Stimulated activated CD4-positive, alpha-beta T cell treated with anti-CD3 and anti-CD28 coated beads, Interleukin-1b, Interleukin-23, amount 100 ng/mL, for 1 hour (primary cell): ENCODE measurements at places on chromosomes 7 and 10.

DNA sequence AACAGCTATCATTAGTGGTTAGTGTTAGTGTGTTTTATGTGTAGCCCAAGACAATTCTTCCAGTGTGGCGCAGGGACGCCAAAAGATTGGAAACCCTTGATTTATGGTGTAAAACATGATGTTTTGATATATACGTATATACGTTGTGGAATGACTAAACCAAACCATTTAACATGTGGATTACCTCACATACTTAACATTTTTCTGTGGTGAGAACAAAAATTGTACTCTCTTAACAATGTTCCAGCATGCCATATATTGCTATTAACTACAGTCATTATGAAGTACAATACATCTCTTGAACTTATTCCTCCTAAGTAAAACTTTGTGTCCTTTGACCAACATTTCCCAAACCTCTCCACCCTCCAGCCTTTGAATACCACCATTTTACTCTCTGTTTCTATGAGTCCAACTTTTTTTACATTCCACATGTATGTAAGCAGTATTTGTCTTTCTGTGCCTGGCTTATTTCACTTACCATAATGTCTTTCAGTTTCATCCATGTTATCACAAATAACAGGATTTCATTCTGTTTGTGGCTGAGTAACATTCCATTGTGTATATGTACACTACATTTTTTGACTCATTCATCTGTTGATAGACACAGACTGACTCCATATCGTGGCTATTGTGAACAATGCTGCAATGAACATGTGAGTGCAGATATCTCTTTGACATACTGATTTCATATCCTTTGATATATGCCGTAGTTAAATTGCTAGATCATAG, 42.2 kb upstream of the MAGI2 start:
- no peak for DNase-seq

- DNase-seq = no peak
Observed at GRCh38 chr10:110860576-110861241, 11.0 kb upstream of the PDCD4 start.

DNA sequence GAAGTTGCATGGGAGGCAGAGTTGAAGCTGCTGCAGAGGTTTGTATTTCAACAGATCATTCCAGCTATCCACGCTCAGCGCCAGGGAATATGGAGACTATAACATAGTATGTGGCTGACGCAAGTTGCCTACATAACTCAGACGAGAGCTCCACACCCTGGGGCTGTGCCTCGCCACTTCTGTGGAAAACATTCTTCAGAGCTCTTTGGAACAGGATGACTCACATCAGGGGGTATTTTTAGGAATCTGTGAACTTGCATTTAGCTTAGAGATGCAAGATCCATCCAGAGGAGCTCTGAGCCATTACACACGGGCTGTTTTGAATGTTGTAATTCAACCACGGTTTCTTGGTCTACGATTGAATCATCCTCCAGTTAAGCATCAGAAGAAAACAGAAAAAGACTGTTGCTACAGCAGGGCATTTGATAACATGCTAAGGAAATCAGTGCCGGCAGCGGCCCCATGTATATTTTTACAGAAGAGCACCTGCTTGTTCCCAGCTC, 481.5 kb upstream of the AKR1E2 start:
- no peak for DNase-seq

DNA sequence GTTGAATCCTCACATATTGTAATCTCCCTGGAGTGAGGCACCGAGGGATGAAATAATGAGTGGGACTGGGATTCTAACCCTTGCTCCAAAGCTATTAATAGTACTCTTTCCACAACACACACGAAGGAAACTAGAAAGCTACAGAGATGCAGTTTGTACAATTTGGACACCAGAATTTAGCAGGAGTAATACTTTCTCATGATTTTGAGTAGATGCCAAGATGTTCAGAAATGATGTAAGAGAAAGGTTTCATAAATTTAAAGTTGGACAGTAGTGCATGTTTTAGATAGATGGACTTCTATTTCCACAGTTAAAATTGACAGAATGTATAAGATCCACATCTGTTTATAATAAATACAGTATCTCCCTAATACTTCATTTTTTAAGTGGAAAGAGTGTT, 46.5 kb downstream of the PRR15 start:
- no peak for DNase-seq

- no peak for DNase-seq
Observed at GRCh38 chr7:33411020-33411419, 281.7 kb downstream of the BBS9 start.

DNA sequence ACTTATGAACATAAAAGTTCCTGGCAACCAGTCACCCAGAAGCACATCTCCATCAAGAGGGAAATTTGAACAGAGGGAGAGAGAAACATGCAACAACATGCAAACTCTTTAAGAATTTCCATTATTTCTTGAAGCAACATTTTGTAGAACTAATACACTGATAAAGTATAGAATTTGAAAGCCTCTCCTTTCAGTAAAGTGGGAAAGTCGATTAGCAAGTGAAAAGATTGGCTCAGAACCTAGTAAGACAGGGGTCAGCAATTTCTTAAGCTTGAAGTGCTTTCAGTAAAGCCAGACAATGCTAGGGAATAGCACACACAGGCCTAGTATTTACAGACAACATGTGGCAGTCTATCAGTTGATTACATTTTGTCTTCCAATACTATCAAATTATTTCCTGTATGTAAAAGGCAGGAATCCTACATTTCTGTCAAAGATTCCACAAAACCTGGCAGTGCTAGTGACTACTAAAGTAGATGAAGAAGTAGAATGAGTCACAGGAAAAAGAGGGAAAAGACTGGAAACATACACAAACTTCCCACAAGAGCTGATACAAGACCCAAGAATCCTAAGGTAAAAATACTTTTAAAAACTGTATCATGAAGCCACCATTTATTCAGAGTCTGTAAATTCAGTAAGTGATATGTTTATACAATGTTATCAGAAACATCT, 25.2 kb downstream of the DNAJC1 start:
- no peak for DNase-seq

- no peak for DNase-seq
Observed at GRCh38 chr7:127755521-127755920, 103.5 kb downstream of the SND1 start.
